Right ventricle myocardium superior (tissue), 1 donor: ENCODE measurements at places on chromosomes 3 and 15. TPM values are rescaled to one million over a fixed set of nuclear protein-coding genes. Genes with fewer than 3 reads are reported as not detected.
A peak's percentile ranks its signal among the peaks of the same experiment; 100 is the strongest.

ZNF35 gene
- 6.3 TPM for total RNA-seq

LHFPL4 gene
- total RNA-seq, result not detected

NMNAT3 gene
- 12.1 TPM for total RNA-seq

PIERCE2 gene
- total RNA-seq, result 7.4 TPM

CASR gene
- total RNA-seq, result not detected

MYZAP gene
- 966 TPM for total RNA-seq

EFHB gene
- not detected for total RNA-seq

PCLAF gene
- total RNA-seq, result 0.59 TPM

ULK3 gene
- 35.8 TPM for total RNA-seq

USF3 gene
- 12.7 TPM for total RNA-seq

NPAP1 gene
- total RNA-seq, result not detected

DNA sequence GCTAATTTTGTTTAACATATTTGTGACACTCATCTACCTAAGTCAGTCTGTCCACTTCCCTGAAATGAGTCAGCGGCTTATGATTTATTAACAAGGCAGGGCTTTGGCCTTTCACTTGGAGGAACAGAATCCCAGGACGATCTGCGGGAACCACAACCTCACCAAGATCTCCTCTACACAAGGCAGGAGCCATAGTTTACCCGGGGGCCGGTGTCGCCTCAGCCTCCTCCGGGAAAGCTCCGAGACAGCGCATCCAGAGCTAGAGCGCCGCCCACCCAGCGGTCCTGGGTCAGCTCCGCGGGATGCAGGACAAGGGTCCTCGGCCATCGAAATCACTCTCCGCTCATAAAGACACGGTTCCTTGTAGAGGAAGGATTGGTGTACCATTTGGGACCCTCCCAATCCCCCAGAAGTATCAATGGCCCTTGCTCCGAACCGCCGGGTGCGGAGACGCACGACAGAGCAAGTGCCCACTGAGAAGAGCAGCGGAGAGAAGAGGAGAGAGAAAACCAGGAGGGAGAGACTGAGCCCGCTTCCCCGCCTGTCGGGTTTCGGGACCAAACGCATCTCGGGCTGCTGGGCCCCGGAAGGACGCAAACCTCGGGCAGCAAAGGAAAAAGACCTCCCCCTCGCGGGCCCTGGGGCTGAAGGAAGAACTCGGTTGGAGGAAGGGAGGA lies 13.1 kb upstream of the ALCAM start:
- DNase-seq, result peak; percentile 46

DNA sequence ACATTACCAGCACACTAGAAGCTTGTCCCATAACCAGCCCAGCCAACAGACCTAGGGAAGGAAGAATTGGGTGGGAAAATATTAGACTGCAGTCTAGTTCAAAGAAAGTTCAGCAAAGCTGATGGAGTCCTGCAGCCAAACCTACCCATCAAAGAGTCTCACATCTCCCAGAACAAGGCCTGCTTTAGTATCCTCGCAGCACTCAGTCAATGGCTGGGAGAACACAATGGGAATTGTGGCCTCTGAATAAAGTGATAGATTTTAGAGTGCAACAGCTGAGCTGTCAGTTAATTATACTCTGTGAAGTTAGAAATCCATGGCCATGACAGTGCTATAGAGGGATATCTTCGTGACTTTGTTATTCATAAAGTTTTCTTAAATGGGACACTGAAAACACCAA lies 207.2 kb upstream of the NAALADL2 start:
- no peak for DNase-seq

DNA sequence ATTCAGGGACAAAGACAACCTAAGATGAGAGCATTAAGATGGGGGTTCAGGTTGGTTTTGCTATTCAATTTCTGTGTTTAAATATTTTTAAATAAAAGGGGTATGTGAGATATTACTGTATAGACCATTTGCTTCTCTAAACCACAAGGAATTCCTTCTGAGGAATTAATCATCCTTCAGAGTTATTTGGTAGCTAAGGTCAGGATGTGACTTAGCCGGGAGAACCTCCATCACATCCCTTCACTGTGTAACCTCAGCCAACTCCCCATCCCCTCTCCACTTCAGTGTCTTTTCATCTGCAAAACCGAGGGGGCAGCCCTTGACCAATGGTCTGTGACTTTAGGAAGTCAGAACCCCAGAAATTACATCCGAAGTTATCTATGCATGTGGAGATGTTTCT lies 48.7 kb upstream of the SKOR1 start:
- no peak for DNase-seq

GRCh38 chr3:185337231-185337816 lies 25.6 kb upstream of the MAP3K13 start:
- no peak for DNase-seq

DNA sequence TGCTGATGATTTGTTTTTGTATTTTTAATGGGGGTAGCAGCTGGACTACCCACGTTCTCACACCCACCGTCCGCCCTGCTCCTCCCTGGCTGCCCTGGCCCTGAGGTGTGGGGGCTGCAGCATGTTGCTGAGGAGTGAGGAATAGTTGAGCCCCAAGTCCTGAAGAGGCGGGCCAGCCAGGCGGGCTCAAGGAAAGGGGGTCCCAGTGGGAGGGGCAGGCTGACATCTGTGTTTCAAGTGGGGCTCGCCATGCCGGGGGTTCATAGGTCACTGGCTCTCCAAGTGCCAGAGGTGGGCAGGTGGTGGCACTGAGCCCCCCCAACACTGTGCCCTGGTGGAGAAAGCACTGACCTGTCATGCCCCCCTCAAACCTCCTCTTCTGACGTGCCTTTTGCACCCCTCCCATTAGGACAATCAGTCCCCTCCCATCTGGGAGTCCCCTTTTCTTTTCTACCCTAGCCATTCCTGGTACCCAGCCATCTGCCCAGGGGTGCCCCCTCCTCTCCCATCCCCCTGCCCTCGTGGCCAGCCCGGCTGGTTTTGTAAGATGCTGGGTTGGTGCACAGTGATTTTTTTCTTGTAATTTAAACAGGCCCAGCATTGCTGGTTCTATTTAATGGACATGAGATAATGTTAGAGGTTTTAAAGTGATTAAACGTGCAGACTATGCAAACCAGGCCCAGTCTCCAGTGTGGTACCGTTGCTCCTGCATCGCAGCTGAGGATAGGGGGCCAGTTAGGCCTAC lies 1.4 kb upstream of the FES start:
- no peak for DNase-seq

DNA sequence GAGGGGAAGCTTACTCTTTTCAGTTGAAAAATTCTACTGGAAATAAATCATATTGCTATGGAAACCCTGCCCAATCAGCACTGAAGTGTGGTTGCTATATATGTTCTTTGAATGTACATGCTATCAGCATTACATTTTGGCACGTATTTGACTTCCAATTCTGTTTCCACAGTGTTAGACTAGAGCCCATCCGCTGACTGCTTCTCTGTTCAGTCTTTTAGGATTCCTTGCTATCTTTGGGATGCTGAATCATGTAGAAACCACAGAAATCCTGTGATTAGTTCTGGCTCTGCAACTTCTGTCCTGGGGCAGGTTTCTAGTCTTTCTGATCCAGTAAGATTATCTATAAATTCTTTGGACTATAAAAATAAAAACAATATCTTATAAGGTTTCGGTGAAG lies 128.2 kb upstream of the SLC7A14 start:
- no peak for DNase-seq

GRCh38 chr3:113948015-113948917 lies 453 bp downstream of the ZDHHC23 start:
- no peak for DNase-seq

DNA sequence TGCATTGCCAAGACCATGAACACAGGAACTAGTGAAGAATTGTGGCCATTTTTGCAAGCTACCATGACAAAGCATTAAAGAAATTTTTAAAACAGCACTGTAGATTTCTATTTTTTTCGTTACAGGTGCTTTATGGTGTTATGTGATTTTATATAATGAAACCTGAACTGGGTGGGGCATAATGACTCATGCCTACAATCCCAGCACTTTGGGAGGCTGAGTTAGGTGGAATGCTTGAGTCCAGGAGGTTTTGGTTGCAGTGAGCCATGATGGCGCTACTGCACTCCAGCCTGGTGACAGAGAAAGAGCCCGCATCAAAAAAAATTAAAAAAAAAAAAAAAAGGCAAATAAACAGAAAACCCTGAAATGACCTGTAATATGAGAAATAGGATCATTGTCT lies 846.7 kb downstream of the EPHA3 start:
- no peak for DNase-seq

GRCh38 chr3:46381625-46382024 lies 10.9 kb downstream of the CCR5 start:
- DNase-seq, result no peak

- DNase-seq, result peak; percentile 69
Observed at GRCh38 chr15:74036271-74037170, 42.0 kb downstream of the PML start.

DNA sequence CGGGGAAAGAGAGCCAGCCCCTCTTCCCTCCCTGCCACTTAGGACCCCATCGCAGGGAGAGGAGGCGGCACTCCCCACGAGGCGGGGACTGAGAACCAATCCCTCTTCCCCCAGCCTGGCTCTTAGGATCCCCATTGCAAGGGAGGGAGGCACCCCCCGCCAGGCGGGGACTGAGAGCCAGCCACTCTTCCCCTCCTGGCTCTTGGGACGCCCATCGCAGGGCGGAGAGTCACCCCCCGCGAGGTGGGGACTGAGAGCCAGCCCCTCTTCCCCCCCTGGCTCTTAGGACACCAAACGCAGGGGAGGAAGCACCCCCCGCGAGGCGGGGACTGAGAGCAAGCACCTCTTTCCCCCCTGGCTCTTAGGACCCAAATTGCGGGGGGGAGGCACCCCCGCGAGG lies 34.2 kb upstream of the SSUH2 start:
- DNase-seq, result no peak

- DNase-seq, result no peak
Observed at GRCh38 chr3:178159691-178160220, 376.5 kb upstream of the KCNMB2 start.

GRCh38 chr3:116340680-116341216 lies 104.5 kb downstream of the LSAMP start:
- no peak for DNase-seq

- DNase-seq, result no peak
Observed at GRCh38 chr3:30941342-30941741, 46.9 kb upstream of the GADL1 start.

DNA sequence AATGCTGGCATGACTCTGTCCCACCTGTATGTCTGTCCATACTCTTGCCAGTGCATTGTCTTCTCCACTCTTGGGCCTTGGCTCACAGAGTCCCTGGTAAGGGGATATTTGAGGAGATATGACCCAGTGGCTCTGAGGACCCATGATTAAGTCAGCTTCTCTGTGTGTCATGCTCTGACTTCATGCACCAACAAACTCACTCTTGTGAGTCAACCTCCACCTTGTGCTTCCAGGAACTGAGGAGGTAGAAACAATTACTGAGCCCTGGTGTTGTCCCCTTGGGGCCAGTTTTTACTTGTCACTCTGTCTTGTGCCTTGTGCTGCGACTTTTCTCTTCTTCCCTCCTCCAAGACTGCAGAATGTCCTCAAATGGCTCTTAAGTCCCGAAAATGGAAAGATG lies 127.1 kb downstream of the ABHD5 start:
- no peak for DNase-seq

DNA sequence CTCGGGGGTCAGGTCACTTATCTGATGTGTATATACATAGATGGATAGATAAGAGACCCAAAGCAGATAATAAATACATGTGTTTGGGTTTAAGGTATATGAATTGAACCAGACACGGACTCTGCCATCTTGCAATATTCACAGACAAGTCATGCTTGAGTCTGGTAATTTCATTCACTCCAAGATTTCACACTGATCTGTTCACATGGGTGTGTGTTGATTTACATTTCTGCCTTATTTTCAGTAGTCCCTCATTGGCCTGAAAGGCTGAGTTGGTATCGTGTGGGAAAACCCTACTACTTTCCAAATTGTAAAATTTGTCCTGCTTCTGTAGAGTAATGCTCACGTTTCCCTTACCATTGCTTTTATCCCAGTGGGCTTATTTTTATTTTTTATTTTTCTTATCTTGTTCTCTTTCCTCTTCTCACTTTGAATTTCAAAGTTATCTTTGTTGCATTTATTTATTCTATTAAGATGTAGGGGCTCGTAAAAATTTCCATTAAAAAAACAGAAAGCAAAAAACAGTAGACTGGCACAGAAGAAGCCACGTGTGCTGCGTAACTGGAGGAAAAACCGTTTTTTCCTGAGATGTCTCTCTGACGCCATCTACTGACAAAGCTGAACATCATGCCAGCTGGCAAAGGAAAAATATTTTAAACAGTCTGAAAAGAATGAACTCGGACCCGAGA lies 10.8 kb upstream of the MFSD1 start:
- DNase-seq, result no peak

DNA sequence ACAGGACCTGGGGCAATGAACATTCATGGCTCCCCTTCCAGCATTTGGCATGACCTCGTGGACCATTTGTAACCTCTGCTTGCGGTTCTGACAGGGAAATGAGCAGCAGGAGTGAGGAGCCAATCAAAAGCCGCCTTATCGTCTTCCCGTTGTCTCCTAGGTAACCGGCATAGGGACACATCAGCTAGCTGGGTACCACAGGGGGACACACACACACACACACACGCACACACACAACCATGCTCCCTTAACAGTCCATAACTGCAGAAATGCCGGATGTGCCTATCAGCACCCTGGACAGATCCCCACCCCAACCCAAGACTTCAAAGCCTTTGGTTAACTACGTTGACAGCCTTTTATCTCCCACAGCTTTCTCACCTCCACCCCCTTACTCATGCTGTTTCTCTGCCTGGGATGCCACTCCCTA lies 53.4 kb upstream of the CCDC174 start:
- DNase-seq, result no peak

DNA sequence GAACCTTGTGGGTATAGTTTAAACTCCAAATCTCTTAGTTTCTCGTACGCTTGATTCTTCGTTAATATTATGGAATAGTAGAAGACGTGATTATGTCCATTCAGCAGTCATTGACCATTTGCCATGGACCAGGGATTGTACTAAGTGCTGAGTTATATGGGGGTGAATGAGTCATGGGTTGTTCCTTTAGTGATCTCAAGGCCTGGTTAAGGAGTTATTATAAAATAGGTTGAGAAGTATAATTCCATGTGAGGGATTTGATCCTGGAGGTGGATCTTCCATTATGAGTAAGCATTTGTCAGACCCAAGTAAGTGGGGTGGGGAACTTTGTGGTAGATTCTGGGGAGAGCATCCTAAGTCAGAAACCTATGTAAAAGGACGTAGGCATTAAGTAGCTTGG lies 15.4 kb downstream of the NR2C2 start:
- no peak for DNase-seq

GRCh38 chr3:123445702-123446101 lies 3.2 kb downstream of the ADCY5 start:
- DNase-seq, result no peak

DNA sequence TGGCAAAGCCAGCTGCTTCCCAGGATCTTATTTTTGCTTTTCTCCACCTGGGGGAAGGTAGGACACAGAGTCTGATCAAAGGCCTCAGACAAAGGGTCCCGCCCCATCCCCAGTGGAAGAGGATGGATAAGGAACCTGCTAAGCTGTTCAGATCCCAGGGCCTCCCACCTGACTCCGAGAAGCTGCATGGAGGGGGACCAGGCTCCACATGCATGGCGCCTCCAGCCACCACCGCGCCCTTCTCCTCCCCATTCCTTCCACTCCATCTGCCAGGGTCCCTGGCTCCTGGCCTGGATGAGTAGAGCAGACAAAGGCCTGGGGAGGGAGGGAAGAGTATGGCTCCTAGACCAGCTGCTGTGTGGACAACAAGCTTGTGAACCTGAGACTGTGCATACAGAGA lies 20.0 kb upstream of the CRABP1 start:
- DNase-seq, result no peak
